ENCODE measurements at places on chromosomes 2 and 18.

GRCh38 chr2:102932501-102932900, 170.7 kb downstream of the TMEM182 start:
- DNase-seq, result no peak

DNA sequence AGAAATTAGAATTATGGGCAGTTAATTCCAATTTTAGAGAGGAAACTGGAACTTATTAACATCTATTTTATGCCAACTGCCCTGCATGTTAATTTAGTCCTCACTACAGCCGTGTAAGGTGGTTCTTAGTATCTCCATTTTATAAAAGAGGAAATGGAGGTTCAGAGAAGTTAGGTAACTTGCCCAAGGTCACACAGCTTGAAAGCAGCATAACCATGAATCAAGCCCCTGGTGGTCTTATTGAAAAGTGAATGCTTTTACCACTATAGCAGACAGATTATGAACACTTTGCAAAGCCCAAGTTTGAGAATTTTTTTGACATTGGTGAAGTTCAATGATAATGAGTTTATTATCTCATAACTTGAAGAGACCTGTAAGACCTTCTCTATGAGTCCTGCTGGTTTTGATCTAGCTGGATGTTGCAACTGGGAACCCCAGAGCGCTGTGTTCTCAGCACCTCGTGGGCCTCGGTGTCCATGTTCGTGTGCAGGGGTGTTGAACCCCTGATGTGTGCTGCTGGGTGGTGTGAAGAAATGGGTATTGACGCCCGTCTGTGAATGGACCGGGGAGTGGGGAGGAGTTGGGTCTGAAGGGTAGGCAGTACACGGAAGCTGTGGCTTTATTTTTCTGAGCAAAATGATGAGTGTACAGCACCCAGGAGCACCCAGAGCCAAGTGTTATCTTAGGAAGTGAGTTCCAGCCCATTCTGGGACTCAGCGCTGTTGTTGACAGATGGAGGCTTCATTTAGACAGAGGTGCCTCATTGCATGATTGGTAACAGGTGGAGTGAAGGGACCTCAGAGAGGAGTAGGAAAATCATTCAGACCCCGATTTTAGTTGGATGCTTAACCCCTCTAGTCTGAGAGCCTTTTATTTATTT, 9.7 kb downstream of the GREB1 start:
- no peak for DNase-seq

GRCh38 chr2:102753563-102754159, 8.2 kb upstream of the TMEM182 start:
- peak; percentile 45 for DNase-seq

DNA sequence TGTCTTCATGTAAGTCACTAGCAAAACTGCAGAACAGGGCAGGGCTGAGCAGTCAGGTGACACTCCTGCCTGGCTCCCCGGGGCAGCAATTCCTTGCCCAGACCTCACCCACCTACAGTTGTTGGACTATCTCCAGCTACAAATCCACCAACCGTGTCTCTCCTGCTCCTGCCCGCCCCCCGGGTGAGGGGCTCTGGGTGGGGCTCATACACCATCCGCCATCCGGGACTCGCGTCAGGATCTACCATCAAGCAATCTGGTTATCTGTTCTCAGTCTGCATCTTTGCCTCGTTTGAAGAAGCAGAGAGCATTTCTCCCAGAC, 13.5 kb upstream of the GLI2 start:
- DNase-seq, result no peak

DNA sequence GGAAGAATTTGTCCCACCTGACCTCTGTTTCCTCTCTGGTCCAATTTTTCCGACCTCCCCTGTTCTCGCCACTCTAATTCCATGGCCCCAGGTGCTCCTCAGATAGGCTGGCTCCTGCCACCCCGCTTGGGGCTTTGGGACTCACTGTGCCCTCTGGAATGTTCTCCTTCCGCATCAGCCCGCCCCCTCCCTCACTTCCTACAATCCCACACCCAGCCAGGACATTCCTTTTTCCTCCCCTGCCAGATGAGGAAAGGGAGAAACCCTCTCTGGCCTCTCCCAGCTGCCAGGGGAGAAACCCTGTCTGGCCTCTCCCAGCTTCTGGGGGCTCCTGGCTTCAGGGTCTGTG, 3.1 kb upstream of the OR6B2 start:
- DNase-seq, result no peak

DNA sequence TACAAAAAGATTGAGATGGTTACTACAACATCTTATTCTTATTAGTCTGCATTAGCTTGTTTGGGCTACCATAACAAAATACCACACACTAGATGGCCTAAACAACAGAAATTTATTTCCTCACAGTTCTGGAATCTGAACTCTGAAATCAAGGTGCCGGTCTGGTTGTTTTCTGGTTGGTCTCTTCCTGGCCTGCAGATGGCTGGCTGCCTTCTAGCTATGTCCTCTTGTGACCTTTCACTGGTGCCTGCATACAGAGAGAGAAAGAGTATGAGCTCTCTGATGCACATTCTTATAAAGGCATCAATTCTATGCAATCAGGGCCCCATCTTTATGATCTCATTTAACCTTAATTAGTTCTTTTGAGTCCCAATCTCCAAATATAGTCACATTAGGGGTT, 696.5 kb downstream of the TDRD15 start:
- DNase-seq, result no peak

DNA sequence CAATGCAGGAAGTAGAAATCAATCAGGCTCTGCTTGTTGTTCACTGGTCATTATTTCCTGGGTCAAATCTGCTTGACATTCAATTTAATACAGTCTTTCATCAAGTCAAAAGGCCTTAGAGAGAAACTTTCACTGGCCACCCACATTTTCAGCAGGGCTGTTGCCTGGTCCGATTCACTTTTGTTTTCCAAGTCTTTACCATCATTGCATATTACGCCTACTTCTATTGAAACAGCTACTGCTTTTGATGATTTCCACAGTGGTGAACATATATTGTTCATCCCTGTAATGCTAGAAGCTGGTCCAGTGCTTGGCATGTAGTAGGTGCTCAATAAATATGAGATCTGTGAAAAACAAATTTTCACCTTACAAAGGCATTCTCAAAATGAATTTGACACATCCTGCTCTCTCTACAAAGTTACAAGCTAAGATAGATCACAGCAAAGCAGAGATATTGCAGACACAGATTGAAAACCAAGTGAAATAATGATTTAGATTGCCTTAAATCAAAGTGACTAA, 600.1 kb downstream of the ARHGAP15 start:
- DNase-seq, result no peak

GRCh38 chr2:3324404-3325281, 53.0 kb downstream of the EIPR1 start:
- DNase-seq, result no peak

DNA sequence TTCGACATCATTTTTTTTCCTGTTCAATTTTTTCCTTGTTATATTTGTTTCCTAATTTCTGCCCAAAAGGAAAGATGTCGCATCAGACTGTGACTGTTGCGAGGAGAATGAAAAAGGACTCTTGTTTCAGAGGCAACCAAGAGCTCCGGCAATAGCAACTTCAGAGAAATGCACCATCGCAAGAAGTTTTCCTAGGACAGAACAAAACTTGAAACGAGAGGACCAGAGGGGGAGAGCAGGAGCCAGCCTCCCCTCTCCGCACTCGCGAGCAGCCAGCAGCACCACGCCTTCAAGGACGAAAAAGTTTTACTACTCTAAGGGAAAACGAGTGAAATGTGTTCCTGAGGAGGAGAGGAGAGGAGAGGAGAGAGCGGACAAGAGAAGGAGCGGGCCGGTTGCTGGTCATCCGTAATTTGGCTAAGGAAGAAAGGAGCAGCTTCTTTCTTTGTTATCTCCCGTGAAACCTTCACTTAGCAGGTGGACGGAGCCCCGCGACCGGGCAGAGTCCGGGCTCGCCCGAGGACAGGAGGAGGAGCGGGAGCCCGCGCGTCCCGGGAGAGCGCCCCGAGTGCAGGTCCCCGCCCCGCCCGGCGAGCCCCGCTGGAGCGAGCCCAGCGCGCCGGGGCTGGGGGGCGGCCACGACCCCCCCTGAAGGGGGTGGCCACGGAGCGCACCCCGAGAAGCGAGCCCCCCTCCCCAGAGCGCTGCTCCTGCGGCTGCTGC, 744 bp downstream of the POU3F3 start:
- no peak for DNase-seq

DNA sequence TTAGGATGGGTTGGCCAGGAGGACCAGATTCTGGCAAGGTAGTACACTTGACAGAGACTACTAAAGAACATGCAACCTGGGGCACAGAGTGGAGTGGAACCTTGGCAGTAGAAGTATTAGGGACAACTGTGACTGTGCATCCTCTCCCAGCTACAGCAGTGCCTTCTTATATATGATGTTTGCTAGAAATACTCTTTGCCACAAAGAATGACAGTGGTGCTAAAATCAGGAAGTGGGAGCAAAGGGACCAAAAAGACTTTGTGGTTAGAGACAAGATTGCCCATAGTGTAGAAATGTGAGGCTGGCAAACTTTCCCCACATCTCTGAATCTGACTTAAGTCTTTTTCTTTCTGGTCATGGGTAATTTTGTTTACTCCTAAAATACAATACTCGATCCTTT, 9.4 kb upstream of the SLC38A11 start:
- no peak for DNase-seq

GRCh38 chr2:105416156-105416555, 17.3 kb upstream of the FHL2 start:
- no peak for DNase-seq

GRCh38 chr2:61970807-61971556, 65.5 kb downstream of the COMMD1 start:
- no peak for DNase-seq

- DNase-seq, result no peak
Observed at GRCh38 chr2:145086910-145087309, 567.0 kb upstream of the ZEB2 start.

GRCh38 chr18:4384932-4385331, 70.2 kb downstream of the DLGAP1 start:
- no peak for DNase-seq

DNA sequence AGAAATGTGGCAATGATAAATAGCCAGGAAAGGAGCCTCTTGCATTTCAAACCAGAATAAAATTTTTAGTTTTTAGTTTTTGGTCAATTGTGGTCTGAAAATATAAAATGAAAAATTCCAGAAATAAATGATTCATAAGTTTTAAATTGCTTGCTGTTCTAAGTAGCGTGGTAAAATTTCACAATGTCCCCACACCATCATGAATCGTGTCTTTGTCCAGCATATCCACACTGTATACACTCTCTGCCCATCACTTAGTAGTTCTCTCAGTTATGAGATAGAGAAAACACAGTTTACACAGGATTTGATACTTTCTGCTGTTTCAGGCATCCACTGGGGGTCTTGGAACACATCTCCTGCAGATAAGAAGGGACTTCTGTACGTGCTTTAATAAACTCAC, 783.9 kb downstream of the TSN start:
- DNase-seq, result no peak

DNA sequence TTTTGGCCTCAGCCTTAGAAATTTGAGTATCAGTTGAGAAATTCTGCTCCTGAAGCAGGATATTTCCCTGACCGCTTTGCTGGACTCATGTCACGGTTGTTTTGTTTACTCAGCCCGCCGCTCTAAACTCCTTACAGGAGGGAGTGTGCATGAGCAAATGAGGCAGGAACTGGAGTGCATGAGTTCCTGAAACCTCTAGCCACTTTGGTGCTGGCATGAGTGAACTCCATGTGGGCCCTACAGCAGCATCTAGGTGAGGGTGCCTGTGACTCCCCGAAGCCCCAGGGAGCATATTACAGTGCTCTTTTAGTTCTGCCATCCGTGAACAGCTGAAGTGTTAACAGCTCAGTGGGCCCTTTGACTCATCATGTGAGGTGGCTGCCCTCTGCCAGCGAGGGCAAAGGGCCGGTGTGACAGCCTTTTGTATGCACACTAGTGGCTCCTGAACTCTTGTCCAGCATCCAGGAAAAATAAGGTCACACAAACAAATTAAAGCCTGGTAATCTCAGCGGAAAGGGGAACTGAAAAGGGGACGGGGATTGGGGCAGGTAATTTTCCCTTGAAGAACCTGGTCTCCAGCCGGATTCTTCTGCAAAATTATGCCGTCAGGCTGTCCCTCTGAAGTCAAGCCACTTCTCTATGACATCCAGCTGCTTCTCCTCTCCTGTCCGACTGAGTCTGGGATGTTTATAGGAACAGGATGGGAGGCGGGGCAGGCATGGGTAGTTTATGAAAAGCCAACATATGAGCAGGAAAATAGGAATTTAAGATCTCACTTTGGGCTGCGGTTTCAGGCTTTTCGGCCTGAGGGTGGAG, 1668.7 kb downstream of the SUCLG1 start:
- DNase-seq, result peak; percentile 36

DNA sequence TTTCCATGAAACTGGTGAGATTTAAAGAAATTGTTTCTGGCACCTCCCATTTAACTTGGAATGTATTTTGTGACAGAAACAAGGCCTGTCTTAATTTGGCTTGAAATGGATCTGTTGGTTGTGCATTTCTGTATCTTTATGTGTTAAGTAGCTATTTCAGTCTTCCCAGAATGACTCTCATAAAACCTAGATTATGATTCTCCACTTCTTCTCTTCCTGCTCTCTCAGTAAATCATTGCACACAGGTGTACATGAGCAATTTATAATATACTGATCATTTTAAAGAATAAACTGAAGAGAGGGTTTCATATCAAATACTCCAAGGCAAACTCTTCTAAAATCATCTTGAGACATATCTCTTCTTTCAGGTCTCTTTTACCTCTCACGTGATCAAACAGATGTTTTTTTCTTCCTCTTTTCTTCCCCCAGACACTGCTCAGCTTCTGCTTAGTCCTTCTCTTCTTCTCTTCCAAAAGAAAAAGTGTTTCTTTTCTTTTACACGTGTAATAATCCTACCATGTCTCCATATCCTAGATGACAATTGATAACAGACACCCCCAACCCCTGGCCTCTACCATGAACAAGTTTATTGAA, 112.0 kb downstream of the PPP1R1C start:
- no peak for DNase-seq

DNA sequence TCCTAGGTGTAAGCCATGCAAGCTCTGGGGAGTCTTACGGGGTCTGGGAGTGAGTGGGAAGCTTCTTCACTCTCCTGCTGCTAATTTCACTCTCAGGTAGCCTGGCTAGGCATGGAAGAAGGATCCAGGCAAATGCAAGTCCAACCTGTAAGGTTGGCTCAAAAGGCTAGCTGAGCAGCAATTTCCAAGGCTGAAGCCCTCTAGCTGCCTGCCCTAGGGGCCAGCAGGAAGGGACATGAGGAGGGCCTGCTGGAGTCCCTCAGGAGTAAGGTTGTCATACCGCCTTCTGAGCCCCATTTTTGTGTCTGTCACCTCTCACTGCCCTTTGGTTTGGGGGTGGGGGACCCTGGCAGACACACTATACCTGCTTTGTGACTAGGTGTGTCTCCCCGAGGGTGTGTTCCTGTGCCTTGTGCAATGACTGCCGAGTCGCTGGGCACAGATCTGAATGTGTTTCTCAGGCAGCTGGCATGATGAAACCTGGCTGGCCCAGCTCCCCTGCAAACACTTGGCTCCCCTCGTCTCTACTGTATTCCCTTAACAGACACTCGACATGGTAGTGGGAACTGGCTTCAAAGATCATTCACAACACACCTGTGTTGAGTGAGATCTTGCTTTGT, 123.9 kb upstream of the FAM136A start:
- no peak for DNase-seq

GRCh38 chr2:158828378-158829164, 33.5 kb downstream of the DAPL1 start:
- DNase-seq, result peak; percentile 42
